ENCODE measurements at places on chromosomes 1 and 21.

DNA sequence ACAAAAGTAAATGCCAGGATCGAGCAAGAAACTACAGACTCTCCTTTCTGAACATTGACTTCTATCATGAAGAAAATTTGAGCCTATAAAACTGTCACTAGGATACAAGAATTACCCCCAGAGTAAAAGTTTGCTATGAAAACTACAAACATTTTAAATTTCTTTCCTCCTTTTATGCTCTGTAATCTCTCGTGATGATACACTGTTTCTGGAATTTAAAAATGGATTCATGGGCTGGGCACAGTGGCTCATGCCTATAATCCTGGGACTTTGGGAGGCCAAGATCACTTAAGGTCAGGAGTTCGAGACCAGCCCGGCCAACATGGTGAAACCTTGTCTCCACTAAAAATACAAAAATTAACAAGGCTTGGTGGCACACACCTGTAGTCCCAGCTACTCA, 181.3 kb downstream of the ZNF281 start:
- DNase-seq = no peak

- DNase-seq = no peak
Observed at GRCh38 chr1:68010090-68010489, 40.3 kb downstream of the DIRAS3 start.

DNA sequence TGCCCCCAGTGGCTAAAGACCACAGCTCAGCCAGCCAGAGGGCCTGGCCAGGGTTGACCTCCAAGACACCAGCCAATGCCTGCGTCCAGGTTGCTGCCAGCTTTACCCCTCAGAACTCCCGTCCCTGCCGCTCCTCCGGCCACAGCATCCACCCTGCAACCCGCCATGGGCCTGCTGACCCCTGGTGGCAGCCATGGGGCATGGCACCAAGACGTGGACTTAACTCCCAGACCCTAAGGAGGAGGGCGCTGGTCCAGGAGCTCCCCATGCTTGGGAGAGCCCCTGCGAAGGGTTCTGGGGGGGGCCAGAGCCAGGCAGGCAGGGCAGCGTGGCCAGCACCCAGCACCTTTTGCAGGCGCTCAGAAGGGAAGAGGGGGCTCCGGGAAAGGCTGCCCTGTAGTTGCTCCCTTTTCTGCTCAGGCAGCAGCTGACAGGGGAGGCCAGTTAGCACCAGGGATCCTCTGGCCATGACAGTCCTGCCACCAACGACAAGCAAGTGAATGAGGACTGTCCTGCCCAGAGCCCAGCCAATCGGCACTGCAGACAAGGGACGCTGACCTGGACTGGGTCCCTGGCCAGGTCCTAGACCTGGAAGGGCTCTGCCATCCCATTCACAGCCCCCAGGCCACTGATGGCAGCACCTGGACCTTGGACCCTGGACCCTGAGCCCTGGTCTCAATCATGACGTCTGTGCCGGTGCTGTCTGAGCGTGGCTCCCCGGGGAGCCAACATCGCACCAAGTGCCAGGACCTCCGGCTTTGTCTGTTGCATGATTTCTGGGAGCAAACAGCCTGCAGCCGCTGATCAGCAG, 246.2 kb downstream of the NPHP4 start:
- DNase-seq = peak; percentile 42

- no peak for DNase-seq
Observed at GRCh38 chr1:82979593-82980236, 1019.2 kb downstream of the TTLL7 start.

DNA sequence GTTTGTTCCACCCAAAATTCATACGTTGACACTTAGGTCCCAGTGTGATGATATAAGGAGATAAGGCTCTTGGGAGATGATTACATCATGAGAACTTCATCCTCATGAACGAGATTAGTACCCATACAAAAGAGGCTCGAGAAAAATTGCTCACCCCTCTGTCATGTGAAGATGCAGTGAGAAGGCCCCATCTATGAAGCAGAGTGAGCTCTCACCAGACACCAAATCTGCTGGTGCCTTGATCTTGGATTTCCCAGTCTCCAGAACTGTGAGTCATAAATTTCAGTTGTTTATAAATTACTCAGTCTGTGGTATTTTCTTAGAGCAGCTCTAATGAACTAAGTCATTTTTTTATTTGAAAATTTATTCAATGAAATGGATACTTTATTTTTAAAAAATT, 42.6 kb upstream of the USP25 start:
- DNase-seq = no peak

DNA sequence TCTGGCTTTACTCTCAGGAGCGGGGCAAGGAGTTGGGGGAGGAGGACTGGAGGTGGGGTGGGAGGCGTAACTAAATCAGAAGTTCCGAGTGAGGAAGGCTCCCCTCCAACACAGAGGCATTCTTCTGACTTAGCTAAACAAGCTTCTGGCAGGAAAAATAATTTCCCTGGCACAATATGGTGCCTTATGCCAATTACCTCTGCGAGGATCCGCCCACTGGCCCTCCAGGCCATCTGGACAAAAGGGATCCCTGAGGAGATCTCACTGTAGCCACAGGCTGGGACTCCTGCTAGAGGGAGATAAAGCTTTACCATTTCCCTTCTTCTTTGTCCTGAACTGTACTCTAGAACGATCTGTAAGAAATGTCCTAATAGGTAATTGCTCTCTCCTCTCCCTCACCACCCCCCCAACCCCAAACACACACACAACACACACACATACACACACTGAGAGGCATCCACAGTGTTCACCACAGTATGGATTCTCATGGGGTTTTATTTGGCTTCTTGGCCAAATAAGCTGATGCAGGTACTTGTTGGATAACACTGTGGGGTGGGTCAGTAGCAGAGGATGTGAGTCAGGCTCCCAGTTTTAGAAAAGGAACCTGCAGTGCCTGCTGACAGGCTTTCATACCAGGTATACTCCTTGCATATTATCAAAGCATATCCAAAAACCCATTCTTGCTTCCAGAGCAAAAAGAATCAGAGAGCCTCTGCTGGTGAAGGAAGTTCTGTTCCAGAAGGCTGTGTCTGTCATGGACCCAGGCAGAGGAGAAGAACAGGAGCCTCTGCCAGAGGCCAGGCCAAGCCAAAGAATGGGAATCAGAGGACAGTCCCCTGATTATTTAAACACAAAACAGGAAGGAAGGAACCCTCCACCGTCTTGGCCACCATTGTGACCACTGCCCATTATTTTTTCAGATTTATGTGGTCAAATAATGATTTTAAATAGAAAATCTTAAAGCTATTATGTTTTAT, 169.1 kb downstream of the C1orf21 start:
- no peak for DNase-seq

DNA sequence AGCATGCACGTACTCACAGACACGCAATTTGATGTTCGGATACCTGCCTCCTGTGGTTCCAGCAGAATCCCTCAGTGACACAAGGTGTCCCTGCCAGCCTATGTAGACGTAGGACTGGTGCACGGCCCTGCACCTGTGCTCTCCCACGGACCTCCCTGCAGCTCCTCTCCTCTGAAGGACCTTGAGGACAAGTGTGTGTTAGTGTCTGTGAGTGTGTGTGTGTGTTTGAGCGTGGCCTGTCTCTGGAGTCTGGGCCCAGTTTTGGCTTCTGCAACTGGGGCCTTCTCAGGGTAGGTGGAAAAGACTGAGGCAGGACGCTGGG, 22.5 kb upstream of the DMBX1 start:
- no peak for DNase-seq

- DNase-seq = no peak
Observed at GRCh38 chr1:165753934-165754333, 14.7 kb downstream of the TMCO1 start.

- no peak for DNase-seq
Observed at GRCh38 chr1:178337091-178337706, 159.6 kb downstream of the CLEC20A start.

GRCh38 chr21:37908691-37909090, 7.6 kb downstream of the KCNJ6 start:
- DNase-seq = no peak

GRCh38 chr1:151311589-151312331, 15.5 kb downstream of the PI4KB start:
- DNase-seq = peak; percentile 84

- no peak for DNase-seq
Observed at GRCh38 chr1:227315629-227316346, 2.5 kb downstream of the CDC42BPA start.

DNA sequence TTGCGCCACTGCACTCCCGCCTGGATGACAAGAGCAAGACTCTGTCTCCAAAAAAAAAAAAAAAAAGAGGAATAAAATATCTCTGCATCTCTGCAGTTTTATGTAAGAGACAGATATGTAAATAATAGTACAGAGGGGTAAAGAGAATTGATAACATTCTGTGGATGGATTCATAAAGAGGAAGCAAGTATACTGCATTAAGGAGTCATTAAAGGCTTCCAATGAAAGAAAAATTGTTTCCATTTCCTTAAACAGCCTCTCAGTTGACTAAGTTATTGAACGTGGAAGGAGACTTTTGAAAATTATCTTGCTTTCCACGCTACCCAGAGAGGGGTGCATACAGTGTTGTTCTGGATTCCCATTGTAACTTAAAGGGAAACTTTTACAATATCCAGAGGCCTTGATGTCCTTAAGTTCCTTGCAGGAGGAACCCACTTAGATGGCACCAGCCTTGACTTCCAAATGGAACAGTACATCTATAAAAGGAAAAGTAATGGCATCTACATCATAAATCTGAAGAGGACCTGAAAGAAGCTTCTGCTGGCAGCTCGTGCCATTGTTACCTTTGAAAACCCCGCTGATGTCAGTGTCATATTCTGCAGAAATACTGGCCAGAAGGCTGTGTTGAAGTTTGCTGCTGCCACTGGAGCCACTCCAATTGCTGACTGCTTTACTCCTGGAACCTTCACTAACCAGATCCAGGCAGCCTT, 13.8 kb downstream of the CEP350 start:
- DNase-seq = no peak

DNA sequence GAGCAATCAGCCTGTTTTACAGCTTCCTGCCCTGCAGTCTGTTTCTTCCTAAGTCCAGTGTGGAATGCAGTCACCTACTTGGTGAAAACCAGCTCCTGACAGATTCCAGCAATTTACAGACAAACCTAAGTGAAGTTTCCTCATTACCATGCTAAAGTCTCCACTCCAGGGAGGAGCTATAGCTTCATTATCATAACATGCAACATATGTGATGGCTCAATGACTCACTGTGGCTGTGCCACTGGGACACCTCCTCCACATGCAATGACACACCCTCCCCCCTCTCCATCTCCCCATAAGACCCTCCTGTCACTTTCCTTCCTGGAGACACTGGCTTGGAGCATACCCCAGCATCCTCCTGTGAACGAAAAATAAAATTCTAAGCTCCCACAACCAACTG, 125.2 kb downstream of the MAP3K21 start:
- no peak for DNase-seq

DNA sequence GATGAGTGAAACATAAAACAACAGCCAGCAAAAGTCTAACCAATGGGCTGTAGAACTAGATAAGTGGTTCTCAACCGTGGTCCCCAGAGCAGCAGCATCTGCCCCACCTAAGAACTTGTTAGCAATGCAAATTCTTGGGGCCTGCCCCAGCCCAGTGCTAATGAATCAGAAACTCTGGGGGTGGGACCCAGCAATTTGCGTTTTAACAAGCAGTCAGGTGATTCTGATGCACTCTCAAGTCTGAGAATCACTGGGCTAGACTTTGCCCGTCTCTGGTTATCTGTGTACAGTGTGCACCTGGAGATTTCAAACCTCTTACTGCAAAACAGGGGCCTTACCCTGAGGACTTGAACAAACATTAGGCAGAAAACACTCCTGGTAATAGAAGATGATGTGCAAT, 66.5 kb downstream of the PLXNA2 start:
- DNase-seq = no peak

DNA sequence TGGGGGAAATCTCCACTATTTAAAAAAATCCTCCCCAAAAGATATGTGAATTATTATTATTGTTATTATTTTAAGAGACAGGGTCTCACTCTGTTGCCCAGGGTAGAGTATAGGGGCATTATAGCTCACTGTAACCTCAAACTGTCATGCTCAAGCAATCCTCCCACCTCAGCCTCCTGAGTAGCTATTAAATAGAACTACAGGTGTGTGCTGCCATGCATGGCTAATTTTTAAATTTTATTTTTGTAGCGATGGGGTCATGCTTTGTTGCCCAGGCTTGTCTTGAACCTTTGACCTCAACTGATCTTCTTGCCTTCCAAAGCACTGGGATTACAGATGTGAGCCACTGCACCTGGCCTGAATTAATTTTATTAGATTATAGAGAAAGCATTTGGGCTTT, 116.8 kb downstream of the RABGAP1L start:
- no peak for DNase-seq

- no peak for DNase-seq
Observed at GRCh38 chr1:25556791-25557476, 13.5 kb downstream of the LDLRAP1 start.

GRCh38 chr1:84492726-84493125, 13.5 kb upstream of the SPATA1 start:
- no peak for DNase-seq

- no peak for DNase-seq
Observed at GRCh38 chr1:202063093-202063492, 52.7 kb downstream of the ELF3 start.

GRCh38 chr1:10814976-10815857, 18.8 kb upstream of the CASZ1 start:
- no peak for DNase-seq

GRCh38 chr1:210367566-210367965, 38.9 kb downstream of the HHAT start:
- no peak for DNase-seq

GRCh38 chr1:32580348-32581017, 41.3 kb downstream of the ZBTB8A start:
- DNase-seq = no peak

DNA sequence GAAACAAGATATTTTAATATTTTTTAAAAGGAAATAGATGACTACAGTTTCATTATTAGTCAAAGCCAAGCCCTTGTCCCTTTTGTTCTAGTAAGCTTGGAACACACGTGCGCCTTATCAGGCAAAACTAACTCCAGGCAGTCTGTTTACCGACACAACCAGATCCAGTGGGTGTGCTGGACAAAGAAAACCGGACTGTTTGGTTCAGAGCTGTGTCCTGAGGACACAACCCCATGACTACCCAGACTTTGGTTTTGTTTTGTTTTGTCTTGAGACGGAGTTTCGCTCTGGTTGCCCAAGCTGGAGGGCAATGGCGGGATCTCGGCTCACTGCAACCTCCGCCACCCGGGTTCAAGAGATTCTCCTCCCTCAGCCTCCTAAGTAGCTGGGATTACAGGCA, 13.9 kb upstream of the RHOU start:
- no peak for DNase-seq

GRCh38 chr1:60470246-60470645, 396.7 kb upstream of the C1orf87 start:
- no peak for DNase-seq

DNA sequence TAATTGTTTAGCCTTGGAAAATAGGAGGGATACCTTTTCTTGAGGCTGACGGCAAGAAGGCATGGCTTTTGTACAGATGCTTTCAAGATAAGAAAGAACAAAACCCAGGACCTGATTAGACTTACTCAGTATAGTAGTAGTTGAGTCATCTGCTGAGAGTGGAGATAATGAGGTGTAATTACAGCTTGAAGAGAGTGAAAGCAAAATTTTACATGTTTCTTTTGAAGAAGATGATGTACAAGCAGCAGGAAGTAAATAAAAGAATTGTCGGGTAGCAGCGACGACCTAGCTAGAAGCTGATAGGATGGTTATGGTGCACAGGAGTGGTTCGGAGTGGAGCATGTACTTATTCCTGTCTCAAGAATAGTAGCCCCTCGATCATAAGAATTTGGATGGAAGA, 6.6 kb downstream of the ANGPTL1 start:
- no peak for DNase-seq

GRCh38 chr1:27403065-27403726, 10.8 kb downstream of the GPR3 start:
- no peak for DNase-seq

- DNase-seq = no peak
Observed at GRCh38 chr21:37445228-37445627, 78.7 kb downstream of the DYRK1A start.
